ENCODE measurements at places on chromosomes 2 and 18.

DNA sequence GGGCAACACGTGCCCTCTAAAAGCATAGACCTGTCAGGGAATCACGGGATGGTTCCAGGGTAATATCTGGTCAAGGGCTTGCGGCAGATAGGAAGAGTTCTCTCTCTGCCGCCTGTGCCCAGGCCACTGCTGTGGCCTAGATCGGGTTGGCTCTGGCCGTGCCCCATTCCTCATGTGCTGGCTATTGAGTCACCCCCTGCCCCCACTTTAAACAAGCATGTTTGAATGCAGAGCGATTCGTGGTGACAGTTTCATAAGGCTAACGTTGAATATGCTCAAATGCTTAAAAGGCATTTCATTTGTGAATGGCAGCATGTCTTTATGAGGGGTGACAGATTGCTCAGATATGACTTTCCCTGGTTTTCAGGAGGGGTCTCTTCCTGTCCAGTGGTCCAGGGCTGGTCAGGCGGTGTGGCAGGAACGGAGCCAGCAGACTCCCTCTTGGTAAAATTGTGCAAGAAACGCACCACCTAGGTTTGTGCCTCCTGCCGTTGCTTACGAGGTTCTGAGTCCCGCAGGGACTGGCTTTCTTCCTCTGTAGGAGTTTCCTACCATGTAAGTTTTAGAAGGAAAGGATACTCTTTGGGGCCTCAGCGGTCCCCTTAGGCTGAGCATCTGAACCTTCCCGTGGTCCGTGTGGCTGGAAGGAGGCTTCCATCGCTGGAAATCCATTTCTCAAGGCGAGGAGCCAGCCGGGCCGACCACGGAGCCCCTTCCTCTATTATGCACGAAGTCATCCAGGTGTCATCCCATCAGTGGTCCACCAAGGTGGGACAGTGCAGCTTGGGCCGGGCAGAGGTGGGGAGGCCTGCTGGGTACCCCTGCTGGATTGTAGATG lies 50.2 kb downstream of the AGAP1 start:
- DNase-seq = no peak

GRCh38 chr2:199470672-199471442 lies 13.1 kb upstream of the SATB2 start:
- DNase-seq = no peak

GRCh38 chr18:47898055-47898454 lies 32.4 kb downstream of the SMAD2 start:
- DNase-seq = no peak

DNA sequence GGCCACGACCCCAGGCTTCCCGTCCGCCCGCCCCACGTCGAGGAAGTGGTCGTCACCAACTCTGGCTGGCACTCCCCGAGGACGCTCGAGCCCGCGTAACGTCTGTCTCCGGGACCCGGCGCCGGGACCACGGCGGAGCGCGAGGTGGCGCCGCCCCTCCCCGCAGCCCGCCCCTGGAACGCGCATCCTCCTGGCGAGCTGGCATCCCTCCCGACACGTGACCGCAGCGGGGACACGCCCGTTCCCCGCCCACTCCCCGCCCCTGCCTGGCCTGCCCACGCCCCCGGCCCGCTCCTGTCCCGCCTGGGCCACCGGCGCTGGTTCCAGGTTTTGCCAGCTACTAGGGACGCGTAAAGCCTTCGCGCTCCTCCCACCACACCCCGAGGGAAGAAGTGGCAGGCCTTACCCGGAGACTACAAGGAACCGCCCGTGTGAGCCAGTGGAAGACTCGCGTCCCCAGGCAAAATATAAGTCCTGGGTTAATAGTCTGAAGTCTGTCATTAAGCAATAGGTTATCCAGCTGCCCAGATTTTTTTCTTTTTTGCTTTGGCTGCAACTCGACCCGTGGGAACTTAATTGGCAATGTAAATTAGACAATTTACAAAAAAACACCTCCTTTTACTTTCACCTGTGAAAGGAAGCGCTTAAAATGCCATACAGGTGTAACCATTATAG lies at the start of gene OSBPL1A:
Gene OSBPL1A (minus strand): TSS at position 131 of the 675 bp plus-strand sequence. CDS start 20,291 bp downstream, outside the sequence.
- DNase-seq = peak; percentile 68

DNA sequence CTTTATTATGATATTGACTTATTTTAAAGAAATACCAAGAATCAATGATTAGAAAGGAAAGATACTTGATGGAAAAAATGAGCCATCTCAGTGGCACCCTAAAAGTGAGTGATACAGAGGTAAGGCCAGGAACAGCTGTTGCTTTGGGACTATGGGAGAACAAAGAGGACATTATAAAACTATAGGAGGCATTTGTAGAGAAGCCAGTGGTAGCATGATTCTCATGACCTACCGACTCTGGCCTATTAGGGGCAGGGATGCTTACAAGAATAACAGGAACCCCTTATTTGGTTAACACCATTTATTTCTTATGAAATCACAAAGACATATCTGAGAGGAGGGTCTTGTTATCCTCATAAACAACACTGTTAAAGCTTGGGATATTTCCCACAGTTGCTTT lies 162.2 kb downstream of the RIT2 start:
- no peak for DNase-seq

All from stimulated activated CD4-positive, alpha-beta T cell treated with anti-CD3 and anti-CD28 coated beads, Interleukin-4, amount 100 ng/mL, for 48 hours (primary cell).